GM04503 (cell line): ENCODE measurements at places on chromosomes 16 and 17.

- DNase-seq: no peak
Observed at GRCh38 chr16:20905576-20905975, 5.0 kb downstream of the LYRM1 start.

DNA sequence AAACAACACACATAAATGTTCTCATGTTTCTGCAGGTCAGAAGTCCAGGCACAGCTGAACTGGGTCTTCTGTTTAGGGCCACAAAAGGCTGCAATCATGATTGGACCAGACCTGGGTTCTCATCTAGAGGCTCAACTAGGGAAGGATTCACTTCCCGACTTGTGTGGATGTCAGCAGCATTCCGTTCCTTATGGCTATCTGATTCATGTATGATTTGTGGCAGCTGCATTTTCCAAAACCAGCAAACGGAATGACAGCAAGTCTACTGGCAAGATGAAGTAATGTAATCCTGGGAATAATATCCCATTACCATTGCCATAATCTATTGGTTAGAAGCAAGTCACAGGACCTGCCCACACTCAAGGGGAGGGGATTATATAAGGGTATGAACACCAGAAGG lies 22.1 kb downstream of the CEP112 start:
- DNase-seq: no peak

- no peak for DNase-seq
Observed at GRCh38 chr16:50146479-50147435, 6.3 kb upstream of the TENT4B start.

DNA sequence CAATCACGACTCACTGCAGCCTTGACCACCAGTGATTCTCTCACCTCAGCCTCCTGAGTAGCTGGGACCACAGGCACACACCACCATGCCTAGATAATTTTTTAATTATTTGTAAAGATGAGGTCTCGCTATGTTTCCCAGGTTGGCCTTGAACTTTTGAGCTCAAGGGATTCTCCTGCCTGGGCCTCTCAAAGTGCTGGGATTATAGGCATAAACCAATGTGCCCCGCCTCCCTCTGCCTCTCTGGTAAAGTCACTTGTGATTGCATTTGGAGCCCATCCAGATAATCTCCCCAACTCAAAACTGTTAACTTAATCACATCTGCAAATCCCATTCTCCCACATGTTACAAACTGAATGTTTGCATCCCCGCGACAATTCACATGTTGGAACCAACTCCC lies 11.8 kb upstream of the PECAM1 start:
- no peak for DNase-seq

DNA sequence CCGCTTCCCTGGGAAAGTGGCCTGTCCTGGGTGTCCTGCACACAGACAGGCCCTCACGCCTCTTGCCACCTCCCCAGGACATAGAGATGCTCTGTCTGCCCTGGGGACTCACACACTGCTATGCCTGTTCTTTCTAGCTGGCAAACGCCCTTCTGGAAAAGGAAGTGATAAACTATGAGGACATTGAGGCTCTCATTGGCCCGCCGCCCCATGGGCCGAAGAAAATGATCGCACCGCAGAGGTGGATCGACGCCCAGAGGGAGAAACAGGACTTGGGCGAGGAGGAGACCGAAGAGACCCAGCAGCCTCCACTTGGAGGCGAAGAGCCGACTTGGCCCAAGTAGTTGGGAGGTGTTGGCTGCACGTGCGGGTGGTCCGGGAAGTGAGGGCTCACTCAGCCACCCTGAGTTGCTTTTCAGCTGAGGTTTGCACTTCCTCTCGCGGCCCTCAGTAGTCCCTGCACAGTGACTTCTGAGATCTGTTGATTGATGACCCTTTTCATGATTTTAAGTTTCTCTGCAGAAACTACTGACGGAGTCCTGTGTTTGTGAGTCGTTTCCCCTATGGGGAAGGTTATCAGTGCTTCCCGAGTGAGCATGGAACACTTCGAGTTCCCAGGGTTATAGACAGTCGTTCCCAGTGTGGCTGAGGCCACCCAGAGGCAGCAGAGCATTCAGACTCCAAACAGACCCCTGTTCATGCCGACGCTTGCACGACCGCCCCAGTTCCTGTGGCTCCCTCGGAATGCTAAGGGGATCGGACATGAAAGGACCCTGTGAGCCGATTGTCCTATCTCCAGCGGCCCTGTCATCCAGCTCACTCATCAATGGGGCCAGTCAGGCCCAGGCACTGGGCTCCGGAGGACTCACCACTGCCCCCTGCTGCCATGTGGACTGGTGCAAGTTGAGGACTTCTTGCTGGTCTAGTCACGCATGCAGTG lies 3.5 kb upstream of the RPL13 start:
- DNase-seq: no peak
